ENCODE measurements at places on chromosomes 13 and 19.

DNA sequence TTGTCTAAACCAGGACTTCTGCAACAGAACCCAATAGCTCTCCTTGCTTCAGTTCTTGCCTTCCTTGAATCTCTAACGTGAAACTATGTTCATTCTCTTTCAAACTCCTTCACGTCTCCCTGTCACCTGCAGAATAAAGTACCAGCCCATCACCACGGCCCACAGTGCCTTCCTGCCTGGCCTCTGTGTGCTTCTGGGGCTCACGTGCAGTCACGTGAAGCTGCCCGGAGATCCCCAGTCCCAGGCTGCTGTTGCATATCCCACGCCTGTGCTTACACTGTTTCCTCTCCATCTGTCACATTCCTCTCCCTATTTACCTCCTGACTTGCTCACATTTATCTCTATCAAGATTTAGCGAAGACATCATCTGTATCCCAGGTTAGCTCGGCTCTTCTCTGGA lies 102.8 kb downstream of the STARD13 start:
- DNase-seq: no peak

- no peak for DNase-seq
Measured at GRCh38 chr19:46491975-46492682, 3.5 kb downstream of the PNMA8B start.

DNA sequence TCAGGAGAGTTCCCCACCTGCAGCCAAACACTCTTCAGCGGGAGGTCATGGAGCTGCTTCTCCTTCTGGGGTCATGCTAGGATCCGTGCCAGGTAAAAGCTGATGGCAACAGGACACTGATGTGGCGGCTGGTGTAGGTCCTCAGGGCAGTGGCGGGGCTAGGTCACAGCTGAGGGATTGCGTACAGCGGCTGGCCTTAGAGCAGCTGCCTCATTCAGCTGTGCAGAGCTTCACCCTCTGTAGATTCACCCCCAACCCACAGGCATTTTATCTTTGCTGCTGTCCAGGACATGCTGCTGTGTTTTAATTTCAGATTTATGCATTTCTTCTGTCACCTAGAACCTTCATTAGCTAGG lies 2.3 kb downstream of the MCF2L start:
- peak; percentile 42 for DNase-seq

DNA sequence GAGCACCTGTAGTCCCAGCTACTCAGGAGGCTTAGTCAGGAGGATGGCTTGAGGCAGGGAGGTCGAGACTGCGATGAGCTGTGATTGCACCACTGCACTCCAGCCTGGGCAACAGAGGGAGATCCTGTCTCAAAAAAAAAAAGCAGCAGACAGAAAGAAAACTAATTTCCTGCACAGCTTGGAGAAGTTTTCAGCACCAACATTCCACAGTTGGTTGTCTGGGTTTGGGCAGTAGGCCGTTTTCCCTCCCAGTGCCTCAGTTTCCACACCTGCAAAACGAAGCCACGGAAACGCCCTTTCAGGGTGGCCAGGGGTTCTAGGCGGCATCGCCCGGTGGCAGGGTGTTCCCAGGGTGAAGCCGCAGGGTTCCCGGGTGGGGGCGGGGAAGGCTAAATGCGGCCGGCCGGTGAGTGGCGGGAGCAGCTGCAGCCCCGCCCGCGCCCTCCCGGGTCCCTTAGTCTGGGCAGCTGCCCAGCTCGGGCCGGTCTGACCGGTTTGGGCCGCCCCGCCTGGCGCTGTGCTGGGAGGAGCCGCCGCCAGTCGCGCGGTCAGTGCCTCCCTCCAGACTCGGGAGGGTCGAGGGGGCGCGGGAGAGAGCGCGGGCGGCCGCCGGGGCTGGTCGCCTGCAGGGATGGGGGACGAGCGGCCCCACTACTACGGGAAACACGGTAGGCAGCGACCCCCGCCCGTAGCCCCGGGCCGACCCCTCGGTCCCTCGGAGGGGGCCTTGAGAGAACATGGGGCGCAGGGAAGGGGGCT lies at the start of gene SLC44A2:
Gene SLC44A2, plus strand, starts transcription at position 551 of the 759 bp plus-strand sequence. Its CDS starts 81 bp downstream, at position 632.
- DNase-seq: peak; percentile 94

GRCh38 chr13:95833126-95833525 lies 156.2 kb downstream of the DNAJC3 start:
- DNase-seq: no peak

DNA sequence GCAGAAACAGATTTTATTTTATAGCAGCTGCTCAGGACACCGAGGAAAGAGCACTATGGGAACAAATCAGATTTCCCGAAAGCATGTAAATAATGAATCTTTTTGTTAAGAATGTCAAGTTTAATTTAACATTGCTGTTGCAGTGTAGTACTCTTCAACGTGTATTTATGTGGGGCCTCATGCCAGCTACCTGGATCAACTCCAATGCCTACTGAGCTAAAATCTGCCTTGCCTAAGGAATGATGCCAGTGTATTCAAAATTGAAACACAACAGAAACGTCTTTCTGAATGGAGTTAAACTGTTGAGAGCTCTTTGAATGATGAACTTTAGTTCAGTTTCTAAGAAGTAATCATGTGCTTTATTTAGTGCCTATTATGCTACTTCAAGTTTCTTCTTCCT lies 1379.8 kb upstream of the ATXN8OS start:
- no peak for DNase-seq

DNA sequence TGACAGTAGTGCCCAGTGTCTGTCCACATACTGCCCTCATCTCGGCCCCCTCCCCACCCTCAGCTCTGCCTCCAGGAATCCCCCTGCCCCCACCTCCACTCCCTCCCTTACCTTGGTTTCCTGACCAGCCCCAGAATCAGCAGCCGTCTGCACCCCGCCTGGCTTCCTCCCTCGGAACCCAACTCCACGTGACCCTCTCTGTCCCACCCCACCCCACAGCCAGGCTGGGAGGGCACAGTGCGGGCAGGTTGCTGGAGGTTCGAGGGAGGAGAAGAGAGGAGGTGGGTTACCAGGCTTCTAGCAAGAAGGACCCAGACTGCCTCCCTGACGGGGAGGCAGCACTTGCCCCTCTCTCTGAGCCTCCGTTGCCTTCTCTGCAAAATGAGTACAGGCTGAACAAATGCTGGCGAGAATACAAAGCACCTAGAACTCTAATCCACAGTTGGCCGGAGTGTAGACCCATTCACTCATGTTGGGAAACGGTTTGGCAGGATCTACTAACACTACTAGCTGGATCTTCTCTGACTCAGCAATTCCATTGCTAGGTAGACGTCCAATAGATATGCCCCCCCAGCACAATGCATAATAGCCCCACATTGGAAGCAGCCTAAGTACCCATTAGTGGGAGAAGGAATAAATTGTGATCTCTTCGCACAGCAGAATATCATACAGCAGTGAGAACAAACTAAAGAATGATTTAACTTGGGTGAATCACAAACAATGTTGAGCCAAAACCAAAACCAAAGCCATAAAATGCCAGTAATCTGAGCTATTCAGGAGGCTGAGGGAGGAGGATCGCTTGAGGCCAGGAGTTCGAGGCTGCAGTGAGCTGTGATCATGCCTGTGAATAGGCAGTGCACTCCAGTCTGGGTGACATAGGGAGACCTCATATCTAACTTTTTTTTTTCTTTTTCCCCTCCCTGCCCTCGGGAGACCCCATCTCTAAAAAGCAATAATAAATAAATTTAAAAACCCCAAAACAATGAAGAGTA lies at the start of gene RASAL3:
Gene RASAL3, minus strand, starts transcription at position 151 of the 992 bp plus-strand sequence. CDS start 186 bp downstream, outside the sequence.
- no peak for DNase-seq

DNA sequence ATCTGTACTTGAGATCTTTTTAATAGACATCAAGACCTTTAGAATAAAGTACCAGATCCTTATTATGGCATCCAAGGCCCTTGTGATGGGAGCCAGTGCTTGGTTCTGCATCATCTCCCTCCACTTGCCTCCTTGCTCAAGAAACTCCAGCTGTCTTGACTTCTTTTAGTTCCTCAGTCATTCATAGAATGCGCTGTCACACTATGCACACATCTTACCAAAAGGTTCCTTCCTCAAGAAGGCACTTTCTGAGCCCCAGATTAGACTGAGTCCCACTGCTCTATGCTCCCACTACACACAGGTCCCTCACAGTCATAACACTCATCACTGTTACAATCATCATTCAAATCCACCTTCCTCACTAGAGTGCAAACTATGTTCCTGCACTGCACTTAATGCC lies 57.8 kb upstream of the ITM2B start:
- DNase-seq: no peak

DNA sequence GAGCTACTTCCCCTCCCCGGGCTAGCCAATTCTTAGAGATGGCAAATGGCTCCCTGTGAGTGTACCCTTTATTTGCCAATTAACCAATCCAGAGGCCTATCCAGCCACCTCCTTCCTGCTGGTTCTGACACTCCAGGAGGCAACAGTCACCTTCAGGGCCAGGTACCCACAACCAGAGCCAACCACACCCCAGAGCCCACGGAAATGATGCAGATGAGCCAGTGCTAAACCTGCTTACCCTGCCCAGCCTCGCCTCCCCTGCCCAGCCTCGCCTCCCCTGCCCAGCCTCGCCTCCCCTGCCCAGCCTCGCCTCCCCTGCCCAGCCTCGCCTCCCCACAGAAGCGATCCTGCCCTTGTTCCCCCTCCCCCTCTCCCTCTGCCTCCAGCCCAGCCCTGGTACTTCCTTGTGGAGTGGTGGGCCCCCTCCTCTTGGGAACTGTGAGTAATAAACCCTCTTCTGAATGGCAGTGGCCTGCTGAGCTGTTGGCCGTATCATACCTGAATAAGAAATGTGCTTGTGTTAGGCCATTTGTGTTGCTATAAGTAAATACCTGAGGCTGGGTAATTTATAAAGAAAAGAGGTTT lies 173.8 kb upstream of the RNF113B start:
- no peak for DNase-seq

- DNase-seq: peak; percentile 80
Measured at GRCh38 chr19:1105008-1105872, 1.4 kb downstream of the GPX4 start.

DNA sequence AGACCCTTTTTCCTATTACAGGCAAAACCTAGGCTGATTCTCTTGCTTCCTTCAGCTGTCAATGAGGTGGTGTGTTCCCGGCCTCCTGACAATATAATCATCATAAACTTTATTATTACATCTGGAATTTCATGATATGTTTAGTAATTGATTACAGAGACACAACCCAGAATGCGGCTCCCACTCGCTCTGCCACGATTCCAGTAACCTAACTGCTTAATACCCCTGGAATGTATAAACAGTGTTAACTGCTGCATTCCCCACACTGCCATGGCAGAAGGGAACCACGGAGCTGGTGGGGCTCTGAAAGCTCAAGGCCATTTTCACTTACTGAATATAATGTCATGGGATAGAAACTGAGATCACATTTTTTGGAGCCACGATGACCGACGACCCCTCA lies 17.1 kb downstream of the TSHZ3 start:
- no peak for DNase-seq

DNA sequence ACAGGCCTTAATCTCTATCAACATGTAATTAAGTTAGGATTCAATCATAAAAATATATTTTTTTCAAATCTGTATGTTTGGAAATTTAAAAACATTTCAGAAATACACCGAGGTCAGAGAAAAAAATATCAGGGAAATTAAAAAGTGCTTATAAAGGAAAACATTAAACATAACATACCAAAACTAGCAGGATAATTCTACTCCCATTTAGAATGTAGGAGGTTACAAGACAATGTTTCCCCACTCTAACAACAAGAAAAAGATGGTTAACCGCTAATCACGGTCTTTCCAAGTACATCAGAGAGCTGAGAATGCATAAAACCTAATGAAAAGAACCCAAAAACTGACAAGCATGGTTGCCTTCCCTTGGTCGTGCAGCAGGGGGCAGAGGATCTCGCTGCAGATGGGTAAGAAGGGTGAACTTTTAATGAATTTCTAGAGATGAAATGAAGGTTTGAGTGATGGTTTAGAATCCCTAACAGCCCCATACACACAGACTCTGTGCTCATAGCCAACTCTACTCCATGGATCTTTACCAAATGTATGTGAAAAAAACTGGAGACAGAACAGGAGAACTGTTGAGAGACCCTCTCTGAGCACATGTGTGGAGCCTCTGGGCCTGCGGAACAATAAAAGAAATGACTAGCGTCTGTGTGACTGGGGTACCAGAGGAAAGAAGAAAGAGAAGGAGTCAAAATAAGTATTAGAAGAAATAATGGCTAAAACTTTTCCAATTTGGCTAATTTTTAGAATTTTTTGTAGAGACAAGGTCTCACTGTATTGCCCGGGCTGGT lies 51.3 kb upstream of the LSM14A start:
- DNase-seq: no peak

GRCh38 chr19:8489561-8490394 lies 12.7 kb downstream of the PRAM1 start:
- DNase-seq: no peak

DNA sequence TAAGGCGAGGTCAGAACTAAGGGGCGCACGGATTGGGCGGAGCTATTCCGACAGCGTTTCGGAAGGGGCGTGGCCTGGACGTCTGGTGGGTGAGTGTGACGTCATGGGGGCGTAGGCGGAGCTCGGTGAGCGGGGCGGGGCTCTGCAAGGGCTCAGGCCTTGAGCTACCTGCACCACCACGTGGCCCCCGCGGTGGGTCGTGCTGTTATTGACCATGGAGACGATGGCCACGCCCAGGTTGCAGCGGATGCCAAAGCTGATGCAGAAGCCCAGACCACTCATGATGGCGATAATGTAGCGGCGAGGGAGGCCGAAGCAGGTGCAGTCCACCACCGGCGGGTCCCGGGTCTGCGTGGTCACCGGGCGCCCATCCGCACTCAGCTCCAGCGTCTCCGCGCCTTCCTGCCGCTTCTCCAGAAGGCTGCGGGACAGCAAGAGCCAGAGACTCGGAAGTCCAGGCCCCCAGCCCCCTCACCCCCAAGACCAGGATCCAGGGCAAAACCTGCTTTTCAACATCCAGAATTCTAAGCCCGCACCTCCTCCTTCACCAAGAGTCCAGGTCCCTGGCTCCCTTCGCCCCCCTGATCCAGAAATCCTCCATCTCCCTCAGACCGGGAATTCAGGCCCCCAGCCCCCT lies 4.8 kb downstream of the SLC17A7 start:
- no peak for DNase-seq

DNA sequence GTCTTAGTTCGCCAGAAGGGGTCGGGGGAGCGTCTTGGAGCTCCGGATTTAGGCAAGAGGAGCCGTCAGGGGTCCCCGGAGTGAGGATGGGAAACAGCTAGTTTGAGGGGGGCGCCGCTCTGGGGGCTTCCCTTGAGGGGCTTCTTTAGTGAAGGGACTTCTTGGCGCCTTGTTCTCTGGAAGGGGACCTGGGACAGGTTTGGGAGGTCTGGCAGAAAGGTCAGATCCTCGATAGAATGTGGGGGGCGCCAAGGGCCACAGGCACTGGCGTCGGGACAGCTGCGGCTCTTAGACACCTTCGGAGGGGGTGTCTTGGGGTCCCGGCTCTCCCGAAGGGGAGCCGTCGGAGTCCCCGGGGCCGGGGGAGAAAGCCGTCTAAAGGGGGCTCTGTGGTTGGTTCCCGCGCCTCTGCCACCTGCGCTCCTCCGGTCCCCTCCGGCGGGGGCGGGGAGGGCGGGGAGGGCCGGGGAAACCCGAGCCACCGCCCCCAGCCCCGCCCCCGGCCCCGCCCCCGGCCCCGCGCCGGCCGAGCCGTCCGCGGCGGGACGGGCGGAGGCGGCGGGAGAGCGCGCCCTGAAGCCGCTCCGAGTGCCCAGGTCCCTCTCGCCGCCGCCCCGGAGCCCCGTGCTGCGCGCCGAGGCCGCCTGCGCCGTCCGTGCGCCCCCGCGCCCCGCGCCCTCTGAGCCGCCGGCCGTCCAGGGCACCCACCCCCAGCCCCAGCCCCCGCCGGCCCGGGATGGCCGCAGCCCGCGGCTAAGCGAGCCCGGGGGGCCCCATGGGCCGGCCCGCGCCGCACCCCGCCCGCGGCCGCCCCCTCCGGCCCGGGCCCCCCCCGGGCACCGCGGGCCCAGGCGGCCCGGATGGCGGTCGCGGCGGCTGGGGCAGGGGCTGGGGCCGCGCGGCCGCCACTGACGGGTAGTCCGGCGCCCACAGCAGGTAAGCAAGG lies at the start of gene NRTN:
Gene NRTN, plus strand, starts transcription at position 552 of the 946 bp plus-strand sequence. CDS start 19,099 bp downstream, outside the sequence.
- peak; percentile 74 for DNase-seq

GRCh38 chr13:39353988-39354387 lies 249.0 kb downstream of the LHFPL6 start:
- DNase-seq: no peak

Data from upper lobe of right lung (tissue), 1 donor.